T-helper 2 cell treated with Interferon-gamma antibody and Interleukin-4, amounts not matched to agents 5 μg/mL and 100 μg/mL, for 36 hours (primary cell): ENCODE measurements at places on chromosomes 2 and 18.

DNA sequence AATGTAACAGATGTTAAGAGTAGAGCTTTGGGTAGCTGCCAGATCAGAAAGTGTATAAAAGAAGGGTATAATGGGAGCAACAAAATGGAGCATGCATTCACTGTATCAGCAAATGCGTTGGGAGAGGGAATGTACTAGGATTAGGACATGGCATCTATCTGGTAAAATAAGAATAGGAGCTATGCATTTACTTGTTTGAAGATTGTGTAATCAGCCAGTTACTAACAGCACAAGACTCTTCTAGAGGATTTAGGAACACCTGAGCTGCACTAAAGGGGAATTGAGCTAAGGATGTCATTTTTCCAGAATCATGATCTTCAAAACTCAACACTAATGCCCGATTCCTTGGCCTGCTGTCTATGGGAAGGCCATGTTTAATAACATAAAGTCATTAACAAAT lies 394.2 kb upstream of the TNP1 start:
- H3K4me3 ChIP-seq, result no peak overlapping the region
- DNase-seq, result no peak
- H3K27me3 ChIP-seq, result peaks cover 22% of the 10 kb centered on the region
- no peaks in the 10 kb centered on the region for H3K4me1 ChIP-seq

- no peak for DNase-seq
- H3K27me3 ChIP-seq, result peaks cover 51% of the 10 kb centered on the region
- no peaks in the 10 kb centered on the region for H3K4me1 ChIP-seq
- H3K36me3 ChIP-seq, result peaks cover 2% of the 10 kb centered on the region
- H3K27ac ChIP-seq, result no peak overlapping the region
These were observed 7.9 kb upstream of the SALL3 start for GRCh38 chr18:78971511-78972245.

GRCh38 chr2:44834656-44835055 lies 106.8 kb upstream of the SIX3 start:
- H3K36me3 ChIP-seq, result peaks cover 6% of the 10 kb centered on the region
- H3K4me3 ChIP-seq, result no peak overlapping the region
- H3K27ac ChIP-seq, result peak overlapping the region; percentile 56
- no peaks in the 10 kb centered on the region for H3K27me3 ChIP-seq
- no peak for DNase-seq

DNA sequence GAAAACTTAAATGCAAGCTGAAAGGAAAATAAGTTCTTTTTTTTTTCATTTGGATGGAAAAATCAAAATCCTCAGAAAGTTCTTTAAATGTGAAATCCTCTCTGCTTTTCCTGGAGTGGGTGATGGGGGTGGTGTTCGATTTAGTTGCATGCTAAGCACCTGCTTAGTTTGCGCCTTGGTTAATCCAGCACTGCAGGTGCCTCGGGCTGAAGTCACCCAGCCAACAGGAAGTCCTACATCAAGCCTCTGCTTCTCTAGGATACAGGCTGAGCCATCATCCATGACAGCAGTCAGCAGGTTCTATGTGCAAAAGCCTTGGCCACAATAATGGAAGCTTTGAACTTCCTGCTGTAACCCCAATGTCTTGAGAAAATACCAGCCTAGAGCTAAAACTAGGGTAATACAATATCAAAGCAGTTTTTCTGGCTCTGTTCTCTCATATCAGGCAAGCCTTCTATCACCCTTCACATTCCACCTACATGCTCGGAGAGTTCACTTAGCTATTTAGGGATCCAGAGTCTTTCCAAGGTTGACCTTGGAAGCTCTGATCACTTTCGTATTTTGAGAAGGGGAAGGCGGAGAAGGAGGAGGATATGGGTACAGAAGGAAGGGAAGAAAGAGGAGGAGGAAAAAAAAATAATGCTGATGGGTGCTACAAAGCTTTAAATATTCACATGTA lies 116.1 kb upstream of the LRRTM1 start:
- DNase-seq, result no peak
- no peak overlapping the region for H3K4me3 ChIP-seq
- H3K27ac ChIP-seq, result no peak overlapping the region
- no peaks in the 10 kb centered on the region for H3K4me1 ChIP-seq

DNA sequence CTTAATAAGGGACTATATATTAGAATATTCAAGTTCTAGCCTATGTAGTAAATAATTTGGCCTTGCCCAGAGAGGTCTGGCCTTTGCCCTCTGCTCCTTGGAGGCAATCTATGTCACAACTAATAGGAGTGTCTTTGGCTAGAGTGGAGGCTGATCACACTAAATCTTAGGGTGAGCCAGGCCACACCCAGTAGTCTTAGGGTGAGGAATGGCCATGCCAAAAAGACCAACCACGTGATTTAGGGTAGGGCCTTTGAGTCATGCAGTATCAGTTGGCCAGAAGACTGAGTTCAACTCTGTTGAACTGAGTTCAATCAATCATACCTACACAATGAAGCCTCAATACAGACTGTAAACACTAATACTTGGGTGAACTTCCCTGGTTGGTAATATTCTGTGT lies 26.0 kb upstream of the FLACC1 start:
- no peak overlapping the region for H3K4me3 ChIP-seq
- H3K36me3 ChIP-seq, result peaks cover 57% of the 10 kb centered on the region
- H3K27ac ChIP-seq, result no peak overlapping the region
- peaks cover 3% of the 10 kb centered on the region for H3K4me1 ChIP-seq
- no peak for DNase-seq

- no peaks in the 10 kb centered on the region for H3K27me3 ChIP-seq
- DNase-seq, result no peak
- no peaks in the 10 kb centered on the region for H3K36me3 ChIP-seq
- H3K4me1 ChIP-seq, result no peaks in the 10 kb centered on the region
- H3K27ac ChIP-seq, result no peak overlapping the region
These were observed 44.2 kb upstream of the DSC1 start for GRCh38 chr18:31206787-31207381.

DNA sequence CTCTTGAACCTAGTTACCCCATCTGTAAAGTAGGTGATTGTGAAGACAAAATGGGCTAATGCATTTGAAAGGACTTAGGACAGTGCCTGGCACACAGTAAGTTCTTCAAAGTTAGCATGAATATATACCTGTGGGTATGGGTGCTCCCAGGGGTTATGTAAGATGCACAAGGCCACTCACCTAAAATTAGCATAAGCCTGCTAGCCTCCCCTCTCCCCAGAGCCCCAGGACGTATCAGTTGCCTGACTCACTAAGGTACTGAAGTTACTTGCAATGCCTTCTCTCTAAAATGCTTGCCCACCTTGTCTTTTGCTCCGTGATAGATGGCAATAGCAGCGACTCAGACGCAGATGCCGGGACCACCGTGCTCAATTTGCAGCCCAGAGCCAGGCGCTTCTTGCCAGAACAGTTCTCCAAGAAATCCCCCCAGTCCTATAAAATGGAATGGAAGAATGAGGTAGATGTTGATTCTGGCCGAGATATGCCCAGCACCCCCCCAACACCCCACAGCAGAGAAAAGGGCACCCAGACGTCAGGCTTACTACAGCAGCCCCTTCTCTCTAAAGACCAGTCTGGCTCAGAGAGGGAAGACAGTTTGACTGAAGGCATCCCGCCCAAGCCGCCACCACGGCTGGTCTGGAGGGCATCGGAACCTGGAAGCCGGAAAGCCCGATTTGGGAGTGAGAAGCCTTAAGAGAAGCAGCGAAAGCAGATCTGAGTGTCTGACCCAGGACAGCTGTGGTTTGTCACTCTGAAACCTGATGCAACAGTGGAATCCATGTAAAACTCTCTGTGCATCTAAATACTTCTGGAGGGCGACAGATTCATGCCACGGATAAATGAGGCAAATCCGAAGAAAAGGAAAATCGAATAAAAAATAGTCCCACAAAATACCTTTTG lies 53.8 kb upstream of the TMEM182 start:
- H3K27ac ChIP-seq, result no peak overlapping the region
- H3K4me3 ChIP-seq, result no peak overlapping the region
- H3K27me3 ChIP-seq, result peaks cover 20% of the 10 kb centered on the region
- no peaks in the 10 kb centered on the region for H3K4me1 ChIP-seq

DNA sequence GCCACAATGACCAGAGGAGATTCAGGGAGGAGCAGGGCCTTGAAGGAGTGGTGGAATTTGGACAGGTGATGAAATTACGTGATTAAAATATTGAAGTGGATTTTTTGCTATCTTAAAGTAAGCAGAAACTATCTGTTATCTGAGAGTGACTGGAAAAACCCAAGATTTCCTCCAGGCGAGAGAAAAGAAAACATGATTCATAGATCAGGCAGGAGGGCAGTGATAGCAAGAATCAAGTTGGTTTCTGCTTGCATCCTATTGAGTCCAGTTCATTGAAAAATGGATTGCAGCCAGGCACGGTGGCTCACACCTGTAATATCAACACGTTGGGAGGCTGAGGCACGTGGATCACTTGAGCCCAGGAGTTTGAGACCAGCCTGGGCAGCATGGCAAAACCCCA lies 127.8 kb downstream of the NXPH2 start:
- DNase-seq, result no peak
- H3K4me1 ChIP-seq, result no peaks in the 10 kb centered on the region
- no peak overlapping the region for H3K27ac ChIP-seq
- no peak overlapping the region for H3K4me3 ChIP-seq
- no peaks in the 10 kb centered on the region for H3K36me3 ChIP-seq

DNA sequence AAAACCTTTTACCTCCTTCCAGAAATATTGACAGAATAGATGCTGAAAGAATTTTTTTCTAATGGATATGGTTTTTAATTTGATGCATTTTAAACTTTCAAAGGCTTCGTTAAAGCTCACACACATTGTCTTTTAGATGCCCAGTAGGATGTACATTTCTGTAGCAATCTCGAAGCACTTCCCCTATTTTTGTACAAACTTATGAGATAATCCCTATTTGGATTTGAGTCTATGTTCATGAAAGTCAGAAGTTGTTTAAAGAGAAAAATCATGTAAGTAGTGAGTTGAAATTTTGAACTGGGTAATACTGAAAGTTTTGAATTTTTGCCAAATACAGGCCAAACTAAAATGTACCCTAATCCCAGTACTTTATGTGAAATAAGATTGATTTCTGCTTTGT lies 38.1 kb upstream of the MMADHC start:
- H3K4me3 ChIP-seq, result no peak overlapping the region
- no peak overlapping the region for H3K27ac ChIP-seq
- no peak for DNase-seq
- H3K27me3 ChIP-seq, result no peaks in the 10 kb centered on the region

GRCh38 chr2:4962419-4962818 lies 729.8 kb upstream of the SOX11 start:
- no peak overlapping the region for H3K27ac ChIP-seq
- no peak for DNase-seq
- no peak overlapping the region for H3K4me3 ChIP-seq
- H3K4me1 ChIP-seq, result no peaks in the 10 kb centered on the region
- no peaks in the 10 kb centered on the region for H3K27me3 ChIP-seq
- no peaks in the 10 kb centered on the region for H3K36me3 ChIP-seq

GRCh38 chr2:217806482-217806765 lies 196.4 kb downstream of the TNS1 start:
- H3K27me3 ChIP-seq, result no peaks in the 10 kb centered on the region
- H3K36me3 ChIP-seq, result no peaks in the 10 kb centered on the region
- no peak overlapping the region for H3K4me3 ChIP-seq
- H3K4me1 ChIP-seq, result no peaks in the 10 kb centered on the region
- H3K27ac ChIP-seq, result no peak overlapping the region

DNA sequence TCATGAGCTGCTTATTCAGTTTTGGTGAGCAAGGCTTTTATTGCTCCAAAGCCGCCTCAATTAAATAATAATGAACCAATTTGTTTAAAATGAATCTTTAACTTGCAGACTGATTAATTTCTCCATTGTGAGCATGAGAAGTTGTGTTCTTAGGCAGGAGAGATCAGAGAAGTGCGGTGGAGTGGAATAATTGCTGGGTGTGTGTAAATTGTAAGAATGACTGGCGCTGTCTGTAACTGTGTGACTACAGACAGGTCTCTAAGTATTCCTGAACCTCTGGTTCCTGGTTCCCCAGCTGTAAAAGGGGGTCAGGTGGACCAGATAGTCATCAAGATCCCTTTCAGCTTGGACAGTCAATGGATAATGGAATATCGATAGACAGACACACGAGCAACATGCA lies 98.0 kb upstream of the EFEMP1 start:
- no peak overlapping the region for H3K27ac ChIP-seq
- no peaks in the 10 kb centered on the region for H3K36me3 ChIP-seq
- H3K4me3 ChIP-seq, result no peak overlapping the region
- no peaks in the 10 kb centered on the region for H3K4me1 ChIP-seq

DNA sequence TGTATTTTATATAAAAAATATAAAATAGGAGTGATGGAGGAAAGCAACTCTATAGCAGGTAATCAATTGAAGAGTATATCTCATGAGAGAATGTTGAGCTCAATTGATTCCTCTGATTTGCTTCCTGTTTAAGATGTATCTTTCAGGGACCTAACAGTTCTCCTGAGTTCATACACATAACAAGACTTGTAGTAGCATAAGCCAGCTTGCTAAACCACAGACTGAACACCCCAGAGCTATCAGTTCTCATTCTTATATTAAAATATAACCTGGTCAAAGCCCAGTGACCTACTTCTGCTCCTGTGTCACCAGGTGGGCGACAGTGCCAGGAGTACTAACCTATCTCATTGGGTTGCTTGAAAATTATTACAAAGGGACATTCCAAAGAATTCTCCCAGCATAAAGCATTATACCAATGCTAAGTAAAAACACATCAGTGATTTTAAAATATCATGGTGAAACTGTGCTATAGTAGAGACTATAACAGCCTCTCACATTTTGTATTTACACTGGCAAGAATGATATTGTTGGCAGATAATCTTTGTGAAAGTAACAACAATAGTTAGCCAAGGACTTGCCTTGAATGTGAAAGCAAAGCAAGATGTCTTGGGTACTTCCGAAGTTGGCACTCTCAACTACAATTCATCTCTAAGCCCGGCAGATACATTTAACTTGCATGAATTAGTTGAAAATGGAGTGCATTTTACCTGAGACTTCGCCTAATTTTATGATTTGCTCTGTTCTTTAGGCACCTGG lies 40.8 kb upstream of the CDH20 start:
- no peak overlapping the region for H3K4me3 ChIP-seq
- H3K27ac ChIP-seq, result no peak overlapping the region
- H3K27me3 ChIP-seq, result no peaks in the 10 kb centered on the region
- no peaks in the 10 kb centered on the region for H3K36me3 ChIP-seq

GRCh38 chr2:28062867-28063266 lies 172.3 kb downstream of the BABAM2 start:
- peaks cover 5% of the 10 kb centered on the region for H3K4me1 ChIP-seq
- peaks cover 10% of the 10 kb centered on the region for H3K36me3 ChIP-seq
- H3K27me3 ChIP-seq, result no peaks in the 10 kb centered on the region
- H3K27ac ChIP-seq, result no peak overlapping the region
